Activated naive CD8-positive, alpha-beta T cell treated with anti-CD3 and anti-CD28 coated beads, Interleukin-2, amount 50 U/mL, for 16 hours (primary cell): ENCODE measurements at places on chromosomes 6 and 20.

- no peak for DNase-seq
These were observed 185.0 kb upstream of the CDYL start for GRCh38 chr6:4591218-4591617.

GRCh38 chr20:51021067-51022025, 1.6 kb downstream of the KCNG1 start:
- DNase-seq, result no peak

DNA sequence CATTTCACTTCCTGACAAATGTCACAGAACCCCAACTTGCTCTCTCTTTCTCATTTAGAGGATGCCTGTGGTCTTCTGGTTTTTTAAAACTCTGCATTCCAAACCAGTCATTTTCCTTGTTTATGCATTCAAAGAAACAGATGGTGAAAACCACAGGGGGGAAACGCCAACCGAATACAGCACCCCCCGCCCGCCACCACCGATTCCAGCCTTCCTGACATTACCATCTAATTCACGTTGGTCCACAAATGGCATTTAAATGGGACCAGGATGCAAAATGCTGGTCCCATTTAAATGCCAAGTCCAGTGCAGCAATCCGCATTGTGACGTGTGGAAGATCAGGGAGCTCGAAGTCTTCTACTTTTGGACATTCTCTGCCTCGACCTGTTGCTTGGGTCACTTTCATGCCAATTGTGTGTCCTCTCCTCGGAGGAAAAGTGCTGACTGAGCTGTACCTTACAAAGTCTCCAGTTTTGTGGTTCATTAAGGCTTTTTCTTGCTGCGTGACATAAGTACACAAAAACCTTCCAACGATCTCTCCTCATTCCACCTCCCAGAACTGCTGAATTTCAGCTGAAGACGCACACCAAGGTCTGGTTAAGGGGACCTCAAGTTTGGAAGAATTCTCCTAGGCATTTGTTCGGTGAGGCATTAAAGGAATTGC, 35.8 kb downstream of the NEDD9 start:
- DNase-seq, result no peak

GRCh38 chr6:109687271-109687761, 3.7 kb downstream of the AK9 start:
- no peak for DNase-seq

DNA sequence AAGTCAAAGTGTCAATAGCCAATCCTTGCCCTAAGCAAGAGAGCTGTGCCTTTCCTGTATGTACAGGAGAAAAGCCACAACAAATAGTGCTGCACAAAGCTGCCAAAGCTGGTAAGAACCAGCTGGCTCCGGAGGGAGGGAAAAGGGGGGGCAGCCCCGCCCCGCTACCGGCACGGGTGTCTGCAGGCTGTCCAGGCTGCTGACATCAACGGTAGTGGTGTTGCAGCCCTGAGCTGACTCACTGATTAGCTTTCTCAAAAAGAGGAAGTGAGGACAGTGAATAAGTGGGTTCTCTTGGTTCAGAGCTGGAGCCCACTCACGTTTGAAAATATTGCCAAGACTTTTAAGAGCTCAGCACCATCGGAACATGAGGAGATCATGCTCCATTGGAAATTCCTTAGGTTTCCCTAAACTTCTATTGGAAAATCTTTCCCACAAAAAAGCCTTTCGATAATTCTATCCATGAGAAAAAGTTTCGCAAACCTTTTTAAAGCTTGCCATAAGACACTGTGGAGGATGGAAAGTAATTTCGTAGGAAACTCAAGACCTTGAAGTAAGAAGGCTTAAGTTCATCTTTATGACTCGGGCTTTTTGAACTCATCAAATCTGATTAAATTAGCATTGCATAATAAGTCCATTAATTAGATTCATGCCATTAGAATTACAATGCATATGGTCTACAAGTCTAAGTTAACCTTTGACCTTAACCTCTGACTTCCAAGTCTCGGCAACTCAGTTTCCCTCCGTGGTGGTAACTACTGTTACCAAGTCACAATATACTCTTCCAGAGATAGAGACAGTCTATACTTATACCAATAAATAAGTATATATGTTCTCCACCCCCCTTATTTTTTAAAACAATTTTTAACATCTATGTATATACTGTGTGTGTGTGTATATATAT, 67.0 kb downstream of the TNFRSF21 start:
- peak; percentile 6 for DNase-seq

DNA sequence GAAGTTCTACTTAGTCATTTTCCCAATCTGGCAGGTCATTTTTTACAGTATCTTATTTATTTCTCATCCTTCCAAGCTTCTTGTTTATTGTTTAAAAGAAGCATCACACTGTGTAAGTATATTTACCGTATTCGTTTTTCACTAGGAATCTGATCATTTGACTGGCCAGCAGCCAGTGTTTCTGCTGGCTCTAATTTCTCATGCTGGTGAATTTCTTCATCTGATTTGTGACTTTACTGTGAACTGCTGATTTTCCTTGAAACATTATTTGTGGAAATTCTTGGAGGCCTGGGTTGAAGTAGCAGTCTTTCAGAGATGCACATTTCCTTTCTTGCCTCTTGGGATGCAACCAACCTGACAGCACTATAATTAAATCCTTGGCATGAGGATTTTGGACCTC, 65.9 kb downstream of the PREP start:
- DNase-seq, result no peak

- no peak for DNase-seq
These were observed 188.5 kb upstream of the SNX9 start for GRCh38 chr6:157634546-157634945.
